ENCODE measurements at places on chromosomes 2 and 18. TPM values are rescaled to one million over a fixed set of nuclear protein-coding genes. Genes with fewer than 3 reads are reported as not detected.
A peak's percentile ranks its signal among the peaks of the same experiment; 100 is the strongest.

The IGFBP5 gene
- 0.05 TPM for total RNA-seq

The MC5R gene
- not detected for total RNA-seq

The CRYGD gene
- total RNA-seq, result 0.69 TPM

The RIOK3 gene
- total RNA-seq, result 136 TPM

The ASTL gene
- total RNA-seq, result 9.7 TPM

DNA sequence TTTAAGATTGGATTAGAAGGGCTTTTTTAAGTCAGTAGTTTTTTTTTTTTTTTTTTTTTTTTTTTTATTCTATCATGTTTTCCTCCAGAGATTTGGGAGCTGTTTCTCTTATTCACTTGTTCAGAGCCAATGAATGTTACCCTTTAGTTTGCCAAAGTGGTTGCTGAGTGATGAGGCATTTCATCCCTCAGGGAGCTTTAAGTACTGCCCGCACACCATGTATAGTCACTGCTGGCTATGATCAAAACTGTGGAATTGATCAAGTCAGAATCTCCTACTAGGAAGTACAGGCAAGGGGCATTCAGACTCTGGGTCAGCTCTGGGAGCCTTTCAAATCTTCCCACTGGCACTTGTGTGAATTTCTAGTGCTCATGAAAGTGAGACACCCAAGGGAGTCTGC lies 201.6 kb downstream of the IKZF2 start:
- H3K36me3 ChIP-seq, result peaks cover 44% of the 10 kb centered on the region
- DNase-seq, result no peak
- no peak overlapping the region for H3K4me3 ChIP-seq

- no peaks in the 10 kb centered on the region for H3K4me1 ChIP-seq
- no peak for DNase-seq
- no peaks in the 10 kb centered on the region for H3K27me3 ChIP-seq
- no peak overlapping the region for H3K4me3 ChIP-seq
- no peak overlapping the region for H3K27ac ChIP-seq
Observed at GRCh38 chr2:227248876-227249275, 76.2 kb upstream of the MFF start.

GRCh38 chr2:63662028-63662804 lies 73.5 kb downstream of the MDH1 start:
- no peaks in the 10 kb centered on the region for H3K4me1 ChIP-seq
- H3K36me3 ChIP-seq, result no peaks in the 10 kb centered on the region
- DNase-seq, result no peak
- no peak overlapping the region for H3K27ac ChIP-seq
- H3K27me3 ChIP-seq, result peaks cover 23% of the 10 kb centered on the region

GRCh38 chr18:48634491-48634890 lies 95.7 kb downstream of the CTIF start:
- H3K4me1 ChIP-seq, result no peaks in the 10 kb centered on the region
- no peak overlapping the region for H3K27ac ChIP-seq
- H3K36me3 ChIP-seq, result no peaks in the 10 kb centered on the region

- DNase-seq, result no peak
- no peaks in the 10 kb centered on the region for H3K27me3 ChIP-seq
- no peak overlapping the region for H3K4me3 ChIP-seq
- no peak overlapping the region for H3K27ac ChIP-seq
Observed at GRCh38 chr18:8802017-8802672, 96.8 kb downstream of the MTCL1 start.

- H3K27ac ChIP-seq, result no peak overlapping the region
- peak; percentile 47 for DNase-seq
- peaks cover 3% of the 10 kb centered on the region for H3K4me1 ChIP-seq
- H3K4me3 ChIP-seq, result no peak overlapping the region
- no peaks in the 10 kb centered on the region for H3K27me3 ChIP-seq
- H3K36me3 ChIP-seq, result peaks cover 27% of the 10 kb centered on the region
Observed at GRCh38 chr2:38806015-38806732, 28.2 kb downstream of the GEMIN6 start.

- DNase-seq, result no peak
- no peak overlapping the region for H3K4me3 ChIP-seq
- H3K4me1 ChIP-seq, result no peaks in the 10 kb centered on the region
- H3K36me3 ChIP-seq, result no peaks in the 10 kb centered on the region
- H3K27me3 ChIP-seq, result no peaks in the 10 kb centered on the region
Observed at GRCh38 chr2:173290518-173290917, 64.2 kb upstream of the CDCA7 start.

DNA sequence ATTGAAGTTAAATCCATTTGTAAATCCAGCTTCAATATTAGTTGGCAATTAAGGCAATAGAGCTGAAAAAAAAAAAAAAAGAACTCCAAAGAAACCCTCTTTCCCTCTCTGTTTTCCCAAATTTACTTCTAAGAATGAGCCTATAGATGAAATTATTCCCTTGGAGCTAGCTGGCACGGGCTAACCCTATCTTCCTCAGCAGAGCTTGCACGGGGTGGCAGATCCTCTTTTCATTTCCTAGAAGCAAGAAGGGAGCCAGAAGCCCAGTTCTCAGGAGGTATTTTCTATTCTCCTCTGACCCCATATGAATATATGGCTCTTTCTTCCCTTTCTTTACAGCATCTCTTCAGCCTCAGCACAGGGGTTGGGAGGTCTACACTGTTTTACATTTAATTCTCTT lies 426.0 kb downstream of the TGIF1 start:
- no peak for DNase-seq
- no peaks in the 10 kb centered on the region for H3K4me1 ChIP-seq
- H3K36me3 ChIP-seq, result no peaks in the 10 kb centered on the region
- H3K4me3 ChIP-seq, result no peak overlapping the region
- no peak overlapping the region for H3K27ac ChIP-seq
- H3K27me3 ChIP-seq, result no peaks in the 10 kb centered on the region

GRCh38 chr2:239456940-239457339 lies 56.1 kb upstream of the HDAC4 start:
- no peaks in the 10 kb centered on the region for H3K36me3 ChIP-seq
- DNase-seq, result no peak
- peaks cover 7% of the 10 kb centered on the region for H3K27me3 ChIP-seq
- H3K4me3 ChIP-seq, result no peak overlapping the region
- H3K27ac ChIP-seq, result no peak overlapping the region

GRCh38 chr2:20225294-20226151 lies 593 bp upstream of the SDC1 start:
- no peaks in the 10 kb centered on the region for H3K36me3 ChIP-seq
- H3K4me1 ChIP-seq, result peaks cover 18% of the 10 kb centered on the region
- DNase-seq, result no peak
- no peak overlapping the region for H3K4me3 ChIP-seq
- H3K27ac ChIP-seq, result no peak overlapping the region

DNA sequence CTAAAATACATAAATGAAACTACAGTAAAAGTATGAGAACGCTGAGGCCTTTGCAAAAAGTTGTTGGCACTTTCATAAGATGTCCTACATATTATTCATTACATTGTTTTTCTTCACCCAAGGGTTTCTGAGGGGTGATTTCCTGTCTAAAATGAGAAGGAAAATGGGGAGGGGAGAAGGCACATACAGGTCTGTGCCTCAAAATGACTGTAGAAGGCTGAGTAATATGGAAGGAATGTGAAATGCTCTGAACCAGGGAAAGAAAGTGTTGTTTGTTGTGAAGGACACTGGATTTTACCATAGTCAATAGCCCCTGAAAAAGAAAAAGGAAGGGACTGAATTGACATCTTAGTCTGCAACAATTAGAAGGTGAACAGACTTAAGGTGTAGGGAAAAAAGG lies 99.5 kb upstream of the RNF152 start:
- H3K27ac ChIP-seq, result no peak overlapping the region
- no peaks in the 10 kb centered on the region for H3K4me1 ChIP-seq
- no peaks in the 10 kb centered on the region for H3K27me3 ChIP-seq
- no peaks in the 10 kb centered on the region for H3K36me3 ChIP-seq
- DNase-seq, result no peak

DNA sequence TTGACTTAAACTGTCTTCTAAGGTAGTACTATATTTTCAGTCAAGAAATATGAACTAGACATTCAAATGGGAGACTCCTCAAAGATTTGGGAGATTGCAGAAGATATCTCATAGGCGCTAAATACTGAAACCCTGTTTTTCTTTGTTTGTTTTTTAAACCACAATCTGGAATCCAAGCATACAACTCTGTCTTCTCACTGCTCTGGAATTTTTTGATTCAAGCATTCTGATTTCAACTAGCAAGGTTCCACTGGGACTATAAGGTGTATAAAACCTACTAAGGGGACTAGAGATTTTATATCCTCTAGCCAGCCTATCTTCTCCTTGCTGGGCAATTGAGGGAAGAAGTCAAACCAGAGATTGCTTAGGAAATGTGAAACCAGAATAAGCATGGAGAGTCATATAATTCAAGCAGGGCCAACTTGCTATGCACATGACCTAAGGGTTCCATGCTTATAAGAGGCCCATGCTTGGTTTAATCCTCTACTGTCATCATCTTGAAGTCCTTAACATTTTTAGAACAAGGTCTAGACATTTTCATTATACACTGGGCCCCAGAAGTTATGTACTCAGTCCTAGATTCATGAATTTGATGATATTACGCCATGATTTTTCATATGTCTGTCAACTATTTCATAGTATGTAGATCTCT lies 405.5 kb downstream of the PARD3B start:
- H3K36me3 ChIP-seq, result no peaks in the 10 kb centered on the region
- peaks cover 18% of the 10 kb centered on the region for H3K4me1 ChIP-seq
- no peak overlapping the region for H3K27ac ChIP-seq
- no peak overlapping the region for H3K4me3 ChIP-seq
- no peak for DNase-seq

- H3K4me1 ChIP-seq, result no peaks in the 10 kb centered on the region
- H3K4me3 ChIP-seq, result no peak overlapping the region
- no peaks in the 10 kb centered on the region for H3K36me3 ChIP-seq
- no peak for DNase-seq
- H3K27me3 ChIP-seq, result no peaks in the 10 kb centered on the region
- no peak overlapping the region for H3K27ac ChIP-seq
Observed at GRCh38 chr18:51491678-51492372, 294.3 kb upstream of the MEX3C start.

DNA sequence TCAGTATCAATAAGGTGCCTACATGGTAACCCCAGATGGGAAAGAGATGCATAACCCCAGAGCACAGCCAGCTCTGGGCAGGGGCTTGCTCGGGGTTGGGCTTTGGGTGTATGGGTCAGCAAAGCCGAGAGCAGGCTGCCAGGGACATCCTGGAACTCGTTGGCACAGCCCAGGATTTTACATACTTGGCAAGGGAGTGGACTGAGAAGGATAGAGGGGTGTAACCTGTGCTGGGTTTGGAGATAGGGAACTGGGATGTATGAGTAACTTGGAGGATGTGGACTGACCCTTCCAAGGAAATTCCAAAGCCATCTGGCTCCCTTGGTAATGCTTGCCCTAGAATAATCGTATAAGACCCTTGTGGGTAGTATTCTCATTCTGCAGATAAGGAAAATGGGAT lies 44.2 kb downstream of the GPR39 start:
- H3K27me3 ChIP-seq, result no peaks in the 10 kb centered on the region
- no peaks in the 10 kb centered on the region for H3K4me1 ChIP-seq
- no peak for DNase-seq
- H3K27ac ChIP-seq, result no peak overlapping the region
- H3K4me3 ChIP-seq, result no peak overlapping the region

- DNase-seq, result no peak
- no peak overlapping the region for H3K27ac ChIP-seq
- no peaks in the 10 kb centered on the region for H3K27me3 ChIP-seq
- no peaks in the 10 kb centered on the region for H3K36me3 ChIP-seq
Observed at GRCh38 chr18:25832001-25832604, 258.3 kb downstream of the SS18 start.

DNA sequence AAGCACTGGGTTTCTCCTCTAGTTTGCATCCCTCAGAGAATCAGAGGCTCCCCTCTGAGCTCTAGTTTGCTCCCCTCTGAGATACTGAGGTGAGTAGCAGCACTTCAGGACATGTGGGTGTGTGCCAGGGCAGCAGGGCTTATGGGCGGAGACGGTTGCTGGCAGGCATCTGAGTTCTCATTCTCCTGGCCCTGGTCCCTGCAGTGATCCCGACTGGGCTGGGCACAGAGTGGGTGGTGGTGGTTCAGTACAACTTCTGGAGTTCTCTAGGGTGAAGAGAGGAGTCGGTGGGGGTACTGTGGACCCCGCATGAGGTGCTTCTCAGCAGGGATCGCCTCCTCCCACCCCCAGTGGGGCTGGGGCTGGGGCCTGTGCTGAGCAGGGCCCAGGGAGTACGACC lies 47.9 kb downstream of the BOLA3 start:
- H3K27ac ChIP-seq, result no peak overlapping the region
- no peak for DNase-seq
